Calu3 (cell line): ENCODE measurements at places on chromosomes 4 and X. TPM values are rescaled to one million over a fixed set of nuclear protein-coding genes. Genes with fewer than 3 reads are reported as not detected.
A peak's percentile ranks its signal among the peaks of the same experiment; 100 is the strongest.

Gene HSFX1
- 1.3 and 3.4 TPM in 2 replicates for total RNA-seq

- DNase-seq: peak; percentile 25
These were observed 58.4 kb upstream of the STS start for GRCh38 chrX:7088968-7089615.

DNA sequence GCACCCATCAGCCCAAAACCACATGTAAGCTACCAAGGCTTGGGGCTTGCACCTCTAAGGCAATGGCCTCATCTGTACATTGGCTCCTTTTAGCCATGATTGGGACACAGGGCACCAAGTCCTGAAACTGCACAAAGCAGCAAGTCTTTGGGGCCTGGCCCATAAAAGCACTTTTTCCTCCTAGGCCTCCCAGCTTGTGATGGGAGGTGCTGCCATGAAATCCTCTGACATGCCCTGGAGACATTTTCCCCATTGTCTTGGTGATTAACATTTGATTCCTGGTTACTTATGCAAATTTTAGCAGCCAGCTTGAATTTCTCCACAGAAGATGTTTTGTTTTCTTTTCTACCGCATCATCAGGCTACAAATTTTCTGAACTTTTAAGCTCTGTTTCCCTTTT is 58.5 kb upstream of the PABPC4L start:
- DNase-seq: no peak

- DNase-seq: no peak
These were observed 62.7 kb downstream of the ANTXR2 start for GRCh38 chr4:80010316-80010715.

Gene L1CAM
- total RNA-seq: 14.2 and 16.1 TPM in 2 replicates
